Epithelial cell of proximal tubule (primary cell): ENCODE measurements at places on chromosomes 12 and 14. TPM values are rescaled to one million over a fixed set of nuclear protein-coding genes. Genes with fewer than 3 reads are reported as not detected.

The SLC39A5 gene
- total RNA-seq: not detected in 2 replicates

DNA sequence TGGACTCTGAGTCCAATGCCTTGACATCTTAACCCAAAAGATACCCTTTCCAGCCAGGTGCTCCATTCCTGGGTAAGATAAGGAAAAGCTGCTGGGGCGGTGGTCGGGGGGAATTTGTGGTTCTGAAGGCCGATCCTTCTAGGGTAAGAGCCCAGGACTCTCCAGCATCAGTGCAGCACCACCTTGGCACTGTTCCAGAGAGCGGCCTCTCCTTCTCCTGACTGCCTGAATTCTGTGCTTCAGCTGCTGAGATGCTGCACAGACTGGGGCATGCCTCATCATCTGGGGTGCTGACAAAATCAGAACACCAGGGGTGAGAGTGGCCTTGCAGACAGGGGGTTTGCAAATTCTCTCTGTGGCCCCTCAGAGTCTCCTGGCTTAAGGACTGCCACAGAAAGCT is 87.5 kb downstream of the SPTB start:
- DNase-seq: no peak

DNA sequence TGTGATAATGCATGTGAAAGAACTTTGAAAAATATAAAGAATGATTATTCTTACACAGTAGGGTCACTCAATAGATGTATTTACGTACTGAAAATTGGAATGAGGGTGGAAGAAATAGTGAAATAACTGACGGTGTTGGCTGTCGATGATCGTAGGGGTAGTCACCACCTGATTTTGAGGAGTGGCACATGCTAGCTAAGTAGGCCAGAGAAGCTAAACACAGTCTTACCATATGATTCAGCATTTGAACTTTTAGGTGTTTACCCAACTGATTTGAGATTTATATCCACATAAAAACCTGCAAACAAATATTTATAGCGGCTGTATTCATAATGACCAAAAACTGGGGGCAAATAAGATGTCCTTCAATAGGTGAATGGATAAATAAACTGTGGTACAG is 47.6 kb upstream of the HIF1A start:
- no peak for DNase-seq

- no peak for DNase-seq
Observed at GRCh38 chr12:9132008-9132535, 16.4 kb upstream of the A2M start.

- peak; percentile 93 for DNase-seq
Observed at GRCh38 chr12:91778938-91779400, 366.7 kb downstream of the BTG1 start.
